ENCODE measurements at places on chromosomes 16 and 17.
A peak's percentile ranks its signal among the peaks of the same experiment; 100 is the strongest.

DNA sequence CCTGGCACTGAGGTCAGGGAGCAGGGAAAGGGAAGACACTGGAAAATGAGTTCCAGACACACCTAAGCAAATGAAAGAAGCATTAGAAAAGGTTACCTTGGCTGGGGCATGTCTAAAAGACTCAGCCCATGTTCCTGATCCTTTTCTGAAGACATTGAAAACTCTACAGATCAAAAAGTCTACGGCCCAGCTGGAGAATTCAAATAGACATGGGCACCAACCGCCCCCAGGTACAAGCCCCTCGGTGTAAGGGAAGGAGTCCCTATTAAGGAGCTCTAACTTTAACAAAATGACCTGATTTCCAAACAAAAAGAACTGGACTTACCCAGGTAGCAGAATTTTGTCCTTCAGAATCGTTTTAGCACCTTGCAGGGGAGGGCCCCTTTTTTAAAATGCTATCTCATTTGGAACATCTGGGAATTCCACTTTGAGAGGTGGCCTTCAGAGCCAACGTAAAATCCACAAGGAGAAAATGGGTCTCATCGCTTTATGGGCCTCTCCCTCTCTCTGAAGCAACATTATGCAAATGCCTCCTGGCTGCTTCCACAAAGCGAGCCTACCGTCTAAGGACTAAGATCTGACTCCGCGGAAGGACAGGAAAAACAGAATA lies 43.6 kb upstream of the RBFOX3 start:
- DNase-seq = no peak

DNA sequence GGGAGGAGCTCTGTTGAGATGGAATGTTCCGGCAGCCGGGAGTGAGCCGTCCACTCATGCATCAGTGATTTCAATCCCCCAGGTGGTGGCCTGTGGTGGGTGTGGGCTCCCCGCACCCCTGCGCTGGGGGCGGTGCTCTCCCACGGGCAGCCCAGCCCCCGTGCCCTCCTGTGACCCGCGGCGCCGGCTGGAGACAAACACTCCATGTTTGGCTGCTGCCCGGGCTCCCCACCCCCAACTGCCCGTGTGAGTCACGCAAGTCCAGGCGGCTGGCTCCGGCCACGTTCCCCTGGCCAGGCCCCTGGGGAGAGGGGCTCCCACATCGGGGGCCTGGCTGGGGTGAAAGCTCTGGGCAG lies 29.4 kb downstream of the CACNA1H start:
- no peak for DNase-seq

GRCh38 chr16:73122604-73123391 lies 74.9 kb upstream of the ZFHX3 start:
- no peak for DNase-seq

GRCh38 chr17:40541873-40542557 lies 23.3 kb downstream of the CCR7 start:
- DNase-seq = no peak

DNA sequence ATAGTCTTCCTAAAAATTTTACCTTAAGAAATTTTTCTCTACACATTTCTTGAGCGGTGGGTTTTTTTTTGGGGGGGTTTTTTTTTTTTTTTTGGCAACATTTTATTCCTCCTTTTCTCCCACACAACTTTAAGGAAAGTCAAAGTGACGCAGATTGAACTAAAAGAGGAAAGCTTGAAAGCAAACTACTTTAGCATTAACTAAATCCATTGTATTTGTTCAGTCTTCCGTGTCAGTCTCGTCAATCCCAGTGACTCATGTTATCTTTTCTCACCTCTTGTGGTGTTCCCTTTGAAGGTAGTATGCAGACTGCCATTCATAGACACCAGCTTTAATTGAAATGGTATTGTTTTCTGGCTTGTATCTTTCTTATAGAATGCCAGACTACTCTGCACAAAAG lies 39.3 kb downstream of the TADA2A start:
- no peak for DNase-seq

DNA sequence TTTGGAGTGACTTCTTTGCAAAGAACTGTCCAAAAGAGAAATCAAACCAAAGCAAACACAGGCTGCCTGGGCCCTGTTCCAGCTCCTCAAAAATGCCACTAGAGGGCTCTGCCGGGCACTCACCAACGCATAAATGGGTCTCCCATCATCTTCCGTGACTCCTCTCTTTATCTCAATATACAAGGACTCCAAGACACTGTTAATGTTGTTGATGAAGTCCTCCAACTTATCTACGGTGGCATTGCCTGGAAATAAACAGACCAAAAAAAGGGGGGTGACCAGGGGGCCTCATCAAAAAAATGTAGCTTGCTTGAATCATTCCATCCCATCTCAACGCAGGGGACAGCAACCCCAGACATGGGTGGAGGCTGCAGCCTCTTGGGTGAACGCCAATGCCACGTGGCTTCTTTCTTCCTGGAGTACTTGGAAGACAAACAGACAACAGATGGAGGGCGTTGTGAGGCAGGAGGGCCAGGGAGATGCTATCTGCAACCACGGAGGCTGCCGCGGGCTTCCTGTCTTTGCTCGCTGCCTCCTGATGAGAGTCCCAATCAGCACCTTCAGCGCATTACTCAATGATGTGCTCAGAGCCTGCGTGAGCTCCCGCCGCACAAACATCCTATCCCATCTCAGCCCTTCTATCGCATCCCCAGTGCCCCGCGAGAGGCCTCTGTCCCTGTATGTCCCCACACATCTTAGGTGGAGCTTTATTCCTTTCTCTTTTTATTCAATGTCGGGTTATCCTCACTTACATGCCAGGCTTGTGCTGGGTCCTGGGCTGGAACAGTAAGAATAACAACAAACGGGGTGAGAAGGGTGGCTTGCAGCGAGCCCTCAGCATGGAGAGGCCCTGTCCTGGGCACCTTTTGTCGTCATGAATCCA lies 32.0 kb downstream of the KDM8 start:
- peak; percentile 68 for DNase-seq

- DNase-seq = no peak
Observed at GRCh38 chr16:58709333-58709732, 24.8 kb upstream of the SLC38A7 start.

DNA sequence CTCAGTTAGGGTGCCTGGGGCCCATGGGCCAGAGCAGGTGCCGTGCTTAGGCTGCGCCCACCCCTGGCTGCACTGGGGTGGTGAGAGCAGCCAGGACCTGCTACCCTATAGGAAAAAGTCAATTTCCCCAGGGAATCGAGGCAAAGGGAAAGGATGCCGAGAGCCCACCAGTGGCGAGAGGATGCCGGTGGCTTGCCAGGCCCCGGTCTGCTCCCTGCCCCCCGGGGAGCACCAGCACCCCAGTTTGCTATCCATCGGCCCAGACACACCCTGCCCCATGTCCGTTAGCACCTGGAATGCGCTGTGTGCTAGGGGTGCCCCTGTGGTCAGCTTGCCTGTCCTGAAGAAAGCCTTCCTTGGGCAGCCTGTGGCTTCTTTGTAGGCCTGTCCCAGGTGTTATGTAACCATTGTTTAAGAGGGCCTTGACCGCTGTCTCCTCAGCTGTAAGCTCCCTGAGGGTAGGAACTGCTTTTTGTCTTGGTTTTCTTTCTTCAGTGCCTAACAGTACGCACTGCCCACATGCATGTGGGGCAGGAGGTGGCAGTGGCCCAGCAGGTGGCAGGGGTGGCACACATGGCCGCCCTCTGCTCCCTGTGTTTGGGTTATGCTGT lies 40.8 kb downstream of the NT5M start:
- DNase-seq = no peak

GRCh38 chr17:18231164-18231563 lies 5.7 kb downstream of the LLGL1 start:
- no peak for DNase-seq

GRCh38 chr16:81739503-81739902 lies 39.6 kb upstream of the PLCG2 start:
- DNase-seq = no peak

DNA sequence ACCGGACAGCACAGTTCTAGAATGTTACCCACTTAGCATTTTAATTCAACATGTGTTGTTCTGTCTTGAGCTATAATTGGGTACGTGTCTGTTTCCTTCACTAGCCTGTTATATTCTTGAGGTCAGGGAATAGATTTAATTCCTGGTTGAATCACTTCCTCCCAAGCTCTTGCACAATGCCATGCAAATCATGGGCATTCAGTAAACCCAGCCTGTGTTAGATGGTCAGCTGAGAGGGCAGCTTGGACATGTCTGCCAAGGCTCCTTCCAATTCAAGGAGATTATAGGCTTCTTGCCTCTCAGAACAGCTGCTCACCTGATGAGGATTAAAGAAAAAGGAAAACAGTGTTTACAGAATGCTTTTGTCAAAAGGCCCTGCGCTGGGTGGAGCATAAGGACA lies 12.6 kb downstream of the C1QTNF1 start:
- DNase-seq = no peak

- no peak for DNase-seq
Observed at GRCh38 chr17:74024871-74025531, 178.5 kb upstream of the RPL38 start.

DNA sequence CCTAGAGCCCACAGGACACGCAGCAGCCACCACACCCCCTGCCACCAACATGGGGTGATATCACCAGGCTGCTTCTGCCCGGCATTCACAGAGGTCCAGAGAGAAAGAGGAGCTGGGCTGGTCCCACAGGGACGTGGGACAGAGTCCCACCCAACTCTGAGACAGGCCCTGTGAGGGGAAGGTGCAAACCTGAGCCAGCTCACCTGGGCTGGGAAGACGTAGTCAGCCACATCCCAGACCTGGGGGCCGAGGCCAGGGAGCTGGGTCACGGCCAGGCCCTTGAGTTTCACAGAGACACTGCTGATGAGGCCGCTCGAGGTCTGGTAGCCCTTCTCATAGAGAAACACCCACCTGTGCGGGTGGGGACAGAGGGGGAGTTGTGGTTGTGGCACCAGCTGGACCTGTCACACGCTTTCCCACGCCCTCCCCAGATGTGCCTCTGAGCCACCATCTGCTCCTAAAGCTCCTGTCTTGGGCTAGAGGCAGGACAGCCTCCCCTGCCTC lies 11.2 kb downstream of the P2RX1 start:
- no peak for DNase-seq

DNA sequence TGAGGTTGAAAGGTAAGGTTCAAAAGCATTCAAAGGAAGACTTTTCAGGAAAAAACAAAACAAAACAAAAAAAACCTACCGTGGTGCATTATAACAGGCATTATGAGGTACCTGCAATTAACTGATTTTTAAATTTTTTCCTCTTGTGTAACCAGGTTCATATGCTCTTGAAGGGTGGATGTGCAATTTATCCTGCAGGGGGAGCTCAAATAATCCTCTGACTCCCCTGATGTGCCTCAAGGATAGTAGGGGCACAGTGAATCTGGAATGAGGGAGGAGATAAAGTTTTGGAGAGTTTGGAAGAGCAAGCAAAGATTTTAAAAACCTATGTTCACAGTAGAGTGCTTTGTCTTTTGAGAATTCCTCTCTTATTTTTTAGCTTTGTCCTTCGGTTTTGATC lies 1349.4 kb downstream of the CDH8 start:
- no peak for DNase-seq

GRCh38 chr17:68603027-68603426 lies 1.9 kb upstream of the FAM20A start:
- DNase-seq = no peak

GRCh38 chr16:88775825-88776224 lies 9.2 kb downstream of the PIEZO1 start:
- DNase-seq = no peak

GRCh38 chr17:21375757-21376080 lies 438 bp upstream of the KCNJ12 start:
- DNase-seq = no peak

DNA sequence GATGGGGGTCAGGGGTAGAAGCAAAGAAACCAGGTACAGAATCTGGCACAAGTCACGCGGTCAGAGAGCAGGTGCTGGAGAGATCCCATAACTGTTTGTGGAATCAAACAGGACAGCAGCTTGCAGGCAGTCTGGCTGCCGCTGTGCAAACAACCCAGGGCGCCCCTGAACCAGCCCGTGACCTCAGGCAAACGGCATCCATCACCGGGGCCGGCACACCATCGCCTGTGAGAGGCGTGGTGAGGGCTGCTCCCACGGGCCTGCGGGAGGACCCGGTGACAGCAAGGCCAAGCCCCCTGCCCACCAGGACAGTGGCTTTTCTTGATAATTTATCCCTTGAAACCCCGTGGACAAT lies 47.9 kb downstream of the CBFA2T3 start:
- DNase-seq = no peak

GRCh38 chr16:65697065-65697464 lies 575.2 kb upstream of the CDH11 start:
- no peak for DNase-seq

DNA sequence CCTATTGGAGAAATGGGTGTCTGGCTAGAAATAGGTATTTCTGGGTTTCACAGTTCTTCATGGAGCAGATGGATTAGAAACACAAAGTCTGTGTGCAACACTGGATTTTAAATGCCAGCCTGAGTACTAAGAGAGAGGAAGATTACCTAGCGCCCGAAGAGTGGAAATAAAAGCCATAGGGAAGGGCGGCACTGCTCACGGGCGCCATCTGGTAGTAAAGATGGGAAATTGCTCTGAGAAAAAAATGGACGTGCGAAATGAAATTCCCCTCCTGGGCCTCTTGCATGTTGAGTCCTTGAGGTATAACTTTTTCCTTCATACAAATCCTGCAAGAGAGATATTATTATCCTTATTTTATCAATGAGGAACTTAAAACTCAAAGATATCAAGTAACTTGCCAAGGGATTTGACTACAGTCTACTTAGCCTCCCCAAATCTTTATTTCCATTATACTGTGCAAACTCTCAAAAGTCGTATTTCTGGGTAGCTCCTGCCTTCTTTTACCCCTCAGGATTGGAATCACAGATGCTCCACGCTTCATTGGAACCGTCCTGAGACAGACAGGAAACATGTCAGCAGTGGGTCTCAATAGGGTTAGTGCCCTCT lies 72.8 kb downstream of the MMD start:
- peak; percentile 22 for DNase-seq
